Stimulated activated CD4-positive, alpha-beta T cell treated with anti-CD3 and anti-CD28 coated beads, Interleukin-1b, Interleukin-23, amount 100 ng/mL, for 24 hours (primary cell): ENCODE measurements at places on chromosomes 4 and X.
A peak's percentile ranks its signal among the peaks of the same experiment; 100 is the strongest.

- DNase-seq: no peak
Measured at GRCh38 chr4:141011901-141012315, 121.4 kb downstream of the RNF150 start.

GRCh38 chr4:166838975-166839614 is 395.2 kb downstream of the SPOCK3 start:
- DNase-seq: no peak

DNA sequence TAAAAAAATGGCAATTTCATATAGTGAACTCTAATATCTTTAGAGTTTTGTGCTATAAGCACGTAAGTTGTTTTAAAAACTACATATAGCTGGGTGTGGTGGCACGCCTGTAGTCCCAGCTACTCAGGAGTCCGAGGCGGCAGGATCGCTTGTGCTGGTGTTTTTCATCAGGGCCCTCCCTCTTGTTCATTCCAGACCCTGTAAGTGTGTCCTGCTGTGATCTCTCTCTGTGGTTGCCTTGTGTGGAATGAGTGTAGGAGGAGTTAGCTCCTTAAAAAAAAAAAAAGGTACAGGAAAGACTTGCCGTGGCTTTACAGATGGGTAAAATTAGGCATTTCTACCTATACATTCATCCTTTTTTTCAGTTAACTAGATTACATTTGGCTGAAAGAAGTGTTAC is 35.4 kb downstream of the RBBP7 start:
- no peak for DNase-seq

GRCh38 chr4:166972071-166972470 is 262.2 kb downstream of the SPOCK3 start:
- DNase-seq: no peak

GRCh38 chrX:1170243-1170642 is 42.2 kb downstream of the CRLF2 start:
- DNase-seq: no peak

GRCh38 chrX:136250191-136251040 is 784 bp downstream of the MAP7D3 start:
- peak; percentile 4 for DNase-seq

GRCh38 chr4:152587127-152587526 is 51.2 kb upstream of the FBXW7 start:
- no peak for DNase-seq

DNA sequence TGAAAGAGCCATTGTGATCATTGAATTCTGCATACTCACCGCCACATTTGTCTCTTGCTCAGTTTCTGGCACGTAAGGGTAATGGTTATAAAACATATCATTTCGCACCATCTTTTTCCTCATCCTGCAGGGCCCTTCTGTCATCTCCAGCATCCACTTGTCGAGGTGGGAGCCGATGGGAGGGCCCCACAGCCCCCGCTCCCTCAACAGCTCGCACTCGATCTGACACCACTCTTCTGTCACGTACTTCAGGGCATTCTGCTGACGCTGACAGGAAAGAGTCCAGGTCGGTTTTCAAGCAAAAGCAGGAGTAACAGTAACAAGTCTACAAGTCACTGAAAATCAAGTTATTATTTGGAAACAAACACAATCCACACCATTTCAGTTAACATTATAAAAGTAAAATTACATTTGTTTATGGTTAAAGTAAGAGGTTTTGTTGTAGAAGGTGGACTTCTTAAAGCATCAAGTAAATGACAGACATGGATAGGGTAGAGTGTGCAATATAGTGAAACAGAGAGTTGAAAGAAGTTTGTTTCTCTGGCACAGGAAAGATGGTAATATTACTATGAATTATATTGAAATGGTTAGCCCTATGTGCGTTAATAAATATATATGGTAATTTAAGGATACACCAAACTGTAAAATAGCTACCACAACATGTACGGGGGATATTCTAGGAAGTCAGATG is 150.6 kb downstream of the CDS1 start:
- DNase-seq: no peak

GRCh38 chrX:130097507-130098209 is 12.6 kb downstream of the ELF4 start:
- no peak for DNase-seq

DNA sequence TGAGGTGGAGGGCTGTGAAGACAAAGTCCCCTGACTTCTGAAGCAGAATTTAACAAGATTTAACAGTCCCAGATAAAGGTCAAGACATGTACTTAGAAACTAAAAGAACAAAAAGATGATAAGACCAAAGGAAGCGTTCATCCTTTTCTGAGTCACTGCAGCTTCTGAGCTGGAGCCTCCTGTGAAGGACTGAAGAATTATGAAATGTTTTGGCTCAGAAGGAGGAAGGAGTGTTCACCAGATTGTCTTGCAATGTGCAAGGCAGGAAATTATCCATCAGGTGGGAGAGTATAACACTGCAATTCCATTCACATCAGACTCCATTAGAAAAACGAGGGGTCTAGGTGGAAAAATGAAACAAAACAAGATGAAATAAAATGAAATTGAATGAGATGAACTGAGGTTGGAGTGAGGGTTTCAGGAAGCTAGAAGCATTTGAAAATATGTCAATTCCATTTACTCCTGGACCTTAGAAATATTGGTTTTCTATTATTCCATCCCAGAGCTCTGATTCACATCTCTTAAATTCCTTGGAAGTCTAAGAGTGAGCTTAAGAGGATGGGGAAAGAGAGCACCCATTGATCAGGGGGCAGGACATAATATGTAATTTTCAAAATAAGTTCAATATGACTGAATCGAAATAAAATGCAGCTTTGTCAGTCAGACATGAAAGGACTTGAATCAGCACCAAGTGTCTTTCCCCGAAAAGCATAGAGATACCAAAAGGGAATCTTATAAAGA is 186.1 kb upstream of the LNX1 start:
- no peak for DNase-seq

GRCh38 chr4:128776794-128777216 is 32.7 kb upstream of the JADE1 start:
- DNase-seq: no peak

DNA sequence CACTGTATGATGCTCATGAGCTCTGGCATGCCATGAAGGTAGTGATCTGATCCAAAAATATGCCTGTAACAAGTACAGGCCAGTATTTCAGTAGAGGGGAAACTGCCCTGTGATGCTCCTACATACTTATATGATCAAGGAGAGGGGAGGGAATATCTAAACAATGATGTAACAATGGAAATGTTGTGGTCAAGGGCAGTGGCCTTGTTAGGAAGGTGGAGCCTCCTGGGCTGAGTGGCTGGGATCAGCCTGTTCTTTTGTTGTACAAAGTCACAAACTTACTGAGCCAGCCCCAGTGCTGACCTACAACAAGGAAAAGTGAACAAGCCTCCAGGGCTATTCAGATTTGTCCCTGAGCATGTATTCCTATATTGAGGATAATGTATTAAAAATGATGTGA is 70.3 kb downstream of the ANXA10 start:
- no peak for DNase-seq

DNA sequence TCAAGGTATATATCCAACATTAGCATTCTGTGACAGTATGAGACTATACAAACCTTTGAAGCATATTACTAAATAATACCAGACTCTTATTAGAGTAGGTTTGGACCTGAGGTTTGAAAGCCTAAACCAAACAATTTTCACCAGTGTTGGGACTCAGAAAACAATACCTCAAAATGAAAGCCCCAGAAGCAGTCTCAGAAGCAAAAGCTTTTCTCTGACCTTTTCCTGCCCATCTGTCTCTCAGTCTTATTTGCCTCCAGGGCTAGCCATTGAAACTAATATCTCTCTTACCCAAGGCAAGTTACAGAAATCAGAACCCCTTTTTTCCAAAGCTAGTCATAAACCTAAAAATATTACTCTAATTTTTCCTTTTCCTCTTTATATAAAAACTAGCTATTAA is 163.3 kb downstream of the PTCHD1 start:
- no peak for DNase-seq

DNA sequence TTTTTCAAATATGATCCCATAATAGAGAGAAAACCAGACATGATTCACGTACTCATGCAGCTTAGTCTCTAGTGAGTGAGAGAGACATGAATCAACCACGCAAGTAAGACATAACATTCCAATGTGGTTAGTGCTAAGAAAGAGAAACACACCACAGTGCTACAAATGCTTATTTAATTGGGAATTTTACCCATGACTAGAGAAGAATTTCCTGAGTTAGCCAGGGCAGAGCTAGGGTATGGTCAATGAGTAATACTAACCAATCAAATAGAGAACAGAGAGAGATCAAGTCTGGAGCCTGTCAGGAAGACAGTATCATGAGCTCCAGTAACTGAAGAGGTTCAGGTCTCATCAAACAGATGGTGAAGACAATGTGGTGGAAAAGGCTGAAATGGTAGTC is 495.2 kb downstream of the PDGFC start:
- DNase-seq: no peak

- DNase-seq: no peak
Measured at GRCh38 chrX:122582280-122582974, 601.7 kb upstream of the GRIA3 start.

DNA sequence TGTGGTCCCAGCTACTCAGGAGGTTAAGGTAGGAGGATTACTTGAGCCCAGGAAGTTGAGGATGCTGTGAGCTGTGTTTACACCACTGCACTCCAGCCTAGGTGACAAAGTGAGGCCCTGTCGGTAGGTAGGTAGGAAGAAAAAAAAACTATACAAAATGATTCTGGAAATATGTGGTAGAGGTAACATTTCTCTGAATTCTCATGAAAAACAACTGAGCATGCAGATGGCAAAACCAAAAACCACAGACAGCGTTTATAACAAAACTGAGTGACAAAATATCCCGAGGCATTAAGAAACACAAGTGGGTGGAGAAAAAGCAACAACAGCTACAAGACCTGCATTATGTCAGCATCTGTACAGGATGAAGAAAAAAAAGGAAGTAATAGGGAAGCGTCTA is 211.7 kb downstream of the DLG3 start:
- DNase-seq: no peak

DNA sequence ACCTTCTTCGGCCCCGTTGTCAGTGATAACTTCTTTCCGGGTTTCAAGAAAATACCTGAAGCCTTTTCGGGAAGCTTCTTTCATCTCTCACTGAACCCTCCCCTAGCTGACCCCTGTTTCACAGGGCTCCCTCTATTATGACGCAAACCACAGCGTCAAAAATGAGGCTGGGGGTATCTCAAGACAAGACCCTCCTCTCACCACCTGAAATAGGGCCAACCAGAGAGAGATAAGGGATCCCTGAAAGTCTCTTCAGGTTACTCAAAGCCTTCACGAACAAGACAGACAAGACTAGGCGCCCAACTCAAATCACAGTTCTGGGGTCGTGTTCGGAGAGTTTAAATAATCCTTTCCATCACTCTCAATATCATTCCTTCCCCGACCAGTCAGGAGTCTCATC is 1.2 kb downstream of the PHF8 start:
- no peak for DNase-seq

DNA sequence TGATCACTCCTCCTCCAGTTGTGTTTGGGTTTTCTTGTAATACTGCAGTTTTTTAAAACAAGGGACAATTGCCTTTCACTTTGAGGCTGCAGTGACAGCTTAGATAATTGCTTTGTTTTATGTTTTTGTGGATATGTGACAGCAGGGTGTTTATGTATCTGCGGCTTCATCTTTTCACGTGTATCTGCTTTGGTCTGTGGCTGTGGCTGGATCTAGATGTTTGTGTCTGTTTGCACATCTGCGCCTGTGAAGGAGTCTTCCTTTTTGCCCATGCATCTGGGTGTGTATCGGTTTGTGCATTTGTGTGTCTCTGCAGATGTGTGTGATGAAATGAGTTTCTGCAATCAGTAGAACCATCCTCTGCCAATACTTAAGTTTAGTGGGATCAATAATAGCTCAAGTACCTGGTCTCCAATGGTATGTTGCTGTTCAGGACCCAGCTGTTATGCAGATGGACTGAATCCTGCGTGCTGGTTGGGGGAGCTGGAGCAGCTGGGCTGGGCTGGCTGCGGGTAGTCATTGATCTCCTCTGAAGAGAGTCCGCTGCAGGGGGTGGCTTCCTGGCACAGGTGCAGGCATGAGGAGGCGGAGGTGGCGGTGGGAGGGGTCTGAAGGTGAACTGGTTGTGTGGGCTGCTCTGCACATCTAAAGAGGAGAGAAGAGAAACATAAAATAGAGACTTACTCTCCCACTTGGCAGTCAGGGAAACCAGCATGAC is 390.3 kb downstream of the SH2D1A start:
- DNase-seq: no peak

DNA sequence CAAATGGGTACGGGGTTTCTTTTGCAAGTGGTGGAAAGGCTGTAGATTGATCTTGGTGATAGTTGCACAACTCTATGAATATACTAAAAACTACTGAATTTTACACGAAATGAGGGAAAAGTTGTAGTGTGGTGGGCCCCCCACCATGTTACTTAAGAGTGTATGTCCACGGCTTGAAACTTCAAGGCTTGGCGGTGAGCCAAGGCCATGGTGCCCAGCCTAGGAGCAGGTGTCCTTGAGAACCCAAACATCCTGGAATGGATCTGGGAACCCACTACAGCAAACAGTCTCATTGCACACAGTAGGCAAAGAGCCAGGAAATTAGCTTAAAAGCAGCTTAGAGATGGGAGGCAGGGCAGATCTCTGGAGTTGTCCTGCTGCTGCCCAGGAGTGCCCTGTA is 62.9 kb downstream of the BRCC3 start:
- DNase-seq: no peak

- no peak for DNase-seq
Measured at GRCh38 chr4:183860731-183861130, 44.4 kb upstream of the STOX2 start.
